Activated CD8-positive, alpha-beta memory T cell treated with anti-CD3 and anti-CD28 coated beads for 4 hours (primary cell): ENCODE measurements at places on chromosomes 7 and 10.

- no peak for DNase-seq
These were observed 81.8 kb upstream of the ANKRD1 start for GRCh38 chr10:91002656-91003055.

GRCh38 chr7:30905078-30906012 is 6.3 kb upstream of the AQP1 start:
- no peak for DNase-seq

GRCh38 chr7:44067064-44067951 is 1.9 kb upstream of the PGAM2 start:
- DNase-seq = no peak

DNA sequence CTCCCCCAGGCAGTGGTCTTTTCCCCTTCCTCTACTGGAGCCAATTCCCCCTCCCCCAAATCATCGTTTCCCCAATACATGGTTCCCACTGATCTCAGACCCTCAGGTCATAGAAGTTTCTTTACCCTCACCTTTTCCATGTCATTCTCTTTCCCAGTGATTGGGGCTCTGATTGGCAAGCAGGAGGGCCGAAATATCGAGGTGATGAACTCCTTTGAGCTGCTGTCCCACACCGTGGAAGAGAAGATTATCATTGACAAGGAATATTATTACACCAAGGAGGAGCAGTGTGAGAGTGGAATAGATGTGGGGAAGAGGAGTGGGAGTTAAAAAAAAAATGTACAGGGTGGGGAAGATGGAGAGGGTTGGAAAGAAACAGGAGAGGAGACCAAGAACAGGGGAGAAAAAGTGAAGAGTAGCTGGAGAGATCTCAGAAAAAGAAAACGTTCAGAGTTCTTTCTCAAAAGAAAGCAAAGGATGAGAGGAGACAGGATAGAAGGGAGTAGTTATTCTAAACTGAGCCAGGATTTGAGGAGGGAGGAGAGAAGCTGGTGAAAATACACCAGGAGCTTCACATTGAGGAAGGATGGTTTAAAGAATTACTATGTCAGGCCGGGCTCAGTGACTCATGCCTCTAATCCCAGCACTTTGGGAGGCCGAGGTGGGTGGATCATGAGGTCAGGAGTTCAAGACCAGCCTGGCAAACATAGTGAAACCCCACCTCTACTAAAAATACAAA is 858 bp downstream of the COPS6 start:
- DNase-seq = no peak
